ENCODE measurements at places on chromosomes 11 and 22. TPM values are rescaled to one million over a fixed set of nuclear protein-coding genes. Genes with fewer than 3 reads are reported as not detected.

OR6T1 gene
- total RNA-seq, result not detected

SUN2 gene
- 87.2 TPM for total RNA-seq

OSM gene
- total RNA-seq, result 13.8 TPM

GAS2L1 gene
- 0.84 TPM for total RNA-seq

DNA sequence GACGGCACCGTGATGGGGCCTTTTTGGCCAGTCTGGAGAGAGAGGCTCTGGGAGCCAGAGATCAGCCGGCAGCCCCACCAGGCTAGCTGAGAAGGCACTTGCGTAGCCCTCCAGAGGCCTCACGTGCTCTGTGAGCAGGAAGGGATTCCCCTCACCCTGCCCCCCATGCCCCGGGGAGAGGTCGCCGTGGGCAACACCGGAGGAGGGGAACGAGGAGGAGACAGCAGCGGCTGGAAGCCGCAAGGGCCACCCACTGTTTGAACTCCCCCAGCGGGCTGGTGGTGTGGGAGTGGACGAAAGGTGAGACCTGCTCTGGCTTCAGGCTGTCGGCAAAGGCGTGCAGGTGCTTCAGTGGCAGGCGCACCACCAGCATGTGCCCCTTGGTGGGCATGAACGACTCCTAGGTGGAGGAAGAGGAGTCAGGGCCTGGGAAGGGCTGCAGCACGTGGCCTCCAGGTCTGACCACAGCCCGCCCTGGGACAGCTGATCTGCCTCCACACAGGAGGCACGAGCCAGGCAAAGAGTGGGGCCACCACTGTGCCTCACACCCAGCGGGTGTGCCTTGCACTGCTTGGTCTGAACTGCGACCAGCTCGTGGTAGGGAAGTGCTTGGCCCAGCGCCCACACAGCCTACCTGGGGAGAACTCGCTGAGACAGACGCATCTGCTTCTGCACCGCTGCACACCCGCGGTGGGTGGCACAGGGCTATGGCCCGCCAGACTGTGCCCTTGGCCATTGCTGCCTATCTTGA lies 99.9 kb downstream of the MED15 start:
- no peak for DNase-seq

DNA sequence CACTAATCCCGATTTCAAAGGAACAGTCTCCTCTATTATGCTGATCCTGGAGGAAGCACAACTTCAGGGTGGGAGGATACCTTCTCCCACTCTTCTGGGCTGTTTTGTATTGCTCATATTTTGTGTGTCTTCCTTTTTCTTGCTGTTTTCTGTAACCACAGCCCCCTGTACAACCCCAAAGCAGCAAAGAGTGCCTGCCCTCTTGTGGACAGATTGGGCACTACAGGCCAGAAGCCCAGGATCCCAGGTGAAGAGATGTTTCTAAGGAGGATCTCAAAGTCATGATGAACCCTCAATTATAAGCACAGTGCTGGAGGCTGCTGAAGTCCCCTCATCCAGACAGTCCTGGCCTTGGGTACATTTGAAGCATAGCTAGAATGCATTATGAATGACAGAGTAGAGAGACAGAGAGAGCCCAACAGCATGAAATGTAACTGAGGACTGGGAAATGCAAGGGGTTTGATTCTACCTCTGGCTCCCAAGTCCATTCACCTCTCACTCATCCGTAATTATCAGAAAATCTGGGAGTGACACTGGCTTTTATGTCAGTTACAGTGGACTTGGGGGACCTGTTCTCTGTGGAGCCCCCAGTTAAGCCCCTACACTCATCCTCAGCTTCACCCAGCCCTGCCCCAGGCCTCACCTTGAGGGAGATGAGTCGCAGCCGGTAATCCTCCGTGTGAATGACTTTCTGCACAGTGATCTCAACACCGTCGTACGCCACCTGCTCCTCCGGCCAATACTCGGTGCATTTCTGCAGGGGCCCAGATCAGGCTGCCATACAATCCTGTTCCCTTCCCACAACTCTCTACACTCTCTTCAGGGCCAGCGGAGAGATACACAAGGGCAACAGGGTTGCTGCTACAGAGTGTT lies 6.2 kb upstream of the IGSF22 start:
- DNase-seq, result peak; percentile 78

- DNase-seq, result no peak
These were observed 125.6 kb upstream of the PITPNB start for GRCh38 chr22:28044546-28045173.

- DNase-seq, result no peak
These were observed 1480.4 kb downstream of the FAM181B start for GRCh38 chr11:81253244-81253643.

DNA sequence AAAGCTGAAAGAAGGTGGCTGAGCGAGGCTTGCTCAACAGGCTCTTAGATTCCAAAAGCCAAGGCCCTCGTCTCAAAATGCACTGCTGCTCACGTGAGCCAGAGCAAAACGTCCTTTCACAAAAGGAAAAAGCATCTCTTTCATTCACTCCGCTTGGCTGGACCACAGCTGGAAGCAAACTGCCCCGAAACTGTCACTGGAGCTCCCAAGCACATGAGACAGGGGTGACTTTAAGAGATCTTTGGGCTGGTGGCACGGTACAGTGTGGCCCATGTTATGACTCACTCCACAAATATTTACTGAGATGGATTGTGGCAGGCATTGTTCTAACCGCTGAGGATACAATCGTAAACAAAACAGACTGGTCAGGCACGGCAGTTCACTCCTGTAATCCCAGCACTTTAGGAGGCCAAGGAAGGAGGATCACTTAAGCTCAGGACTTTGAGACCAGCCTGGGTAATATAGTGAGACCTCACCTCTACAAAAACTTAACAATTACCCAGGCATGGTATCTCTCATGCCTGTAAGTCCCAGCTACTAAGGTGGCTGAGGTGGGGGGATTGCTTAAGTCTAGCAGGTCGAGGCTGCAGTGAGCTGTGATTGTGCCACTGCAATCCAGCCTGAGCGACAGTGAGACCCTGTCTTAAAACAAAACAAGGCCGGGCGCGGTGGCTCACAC lies 3.6 kb downstream of the PLA2G6 start:
- DNase-seq, result no peak

DNA sequence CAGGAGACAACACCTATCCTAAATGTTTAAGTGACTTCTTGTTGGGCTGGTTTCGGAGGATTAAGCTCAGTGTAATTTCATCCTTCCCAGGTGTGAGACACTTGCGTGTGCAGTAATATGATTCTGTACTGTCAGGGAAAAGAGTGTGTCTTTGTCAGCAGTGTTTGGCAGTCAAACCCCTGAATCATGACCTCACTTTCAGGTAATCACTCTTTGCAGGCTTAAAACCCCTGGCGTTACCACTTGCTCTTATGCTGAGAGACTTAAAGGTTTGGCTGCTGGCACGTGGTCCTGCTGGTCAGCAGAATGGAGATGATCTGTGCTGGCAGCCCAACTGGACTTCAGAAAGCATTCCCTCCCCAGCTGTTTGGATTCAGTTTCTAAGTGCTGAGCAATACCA lies 56.1 kb downstream of the APIP start:
- no peak for DNase-seq

DNA sequence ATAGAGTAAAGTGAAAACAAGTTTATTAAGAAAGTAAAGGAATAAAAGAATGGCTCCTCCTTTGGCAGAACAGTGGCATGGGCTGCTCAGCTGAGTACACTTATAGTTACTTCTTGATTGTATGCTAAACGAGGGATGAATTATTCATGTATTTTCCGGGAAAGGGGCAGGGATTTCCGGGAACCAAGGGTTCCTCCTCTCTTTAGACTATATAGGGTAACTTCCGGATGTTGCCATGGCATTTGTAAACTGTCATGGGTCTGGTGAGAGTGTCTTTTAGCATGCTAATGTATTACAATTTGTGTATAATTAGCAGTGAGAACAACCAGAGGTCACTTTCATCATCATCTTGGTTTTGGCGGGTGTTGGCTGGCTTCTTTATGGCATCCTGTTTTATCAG lies 23.5 kb upstream of the SPTY2D1 start:
- no peak for DNase-seq

GRCh38 chr11:46367244-46367915 lies 14.1 kb upstream of the MDK start:
- DNase-seq, result peak; percentile 87

- no peak for DNase-seq
These were observed 13.4 kb downstream of the KDELR3 start for GRCh38 chr22:38481162-38481870.

DNA sequence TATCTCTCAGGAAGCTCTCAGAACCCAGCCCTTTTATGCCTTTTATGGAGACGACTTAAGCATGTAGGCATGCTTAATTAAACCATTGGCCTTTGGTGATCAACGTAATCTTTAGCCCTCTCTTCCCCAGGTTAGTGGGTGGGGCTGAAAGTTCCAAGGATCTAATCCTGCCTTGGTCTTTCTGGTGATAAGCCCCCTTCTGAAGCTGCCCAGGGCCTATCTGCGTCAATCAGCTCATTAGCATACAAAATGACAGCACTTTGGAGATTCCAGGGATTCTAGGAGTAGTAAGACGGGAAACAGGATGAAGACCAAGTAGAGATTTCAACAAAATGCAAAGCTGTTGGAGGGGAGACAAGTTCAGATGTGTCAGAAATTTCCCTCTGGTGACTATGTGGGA lies 3.1 kb downstream of the FAM118A start:
- no peak for DNase-seq

GRCh38 chr11:106983991-106984390 lies 34.3 kb downstream of the GUCY1A2 start:
- no peak for DNase-seq
